ENCODE measurements at places on chromosomes 5 and 9.

DNA sequence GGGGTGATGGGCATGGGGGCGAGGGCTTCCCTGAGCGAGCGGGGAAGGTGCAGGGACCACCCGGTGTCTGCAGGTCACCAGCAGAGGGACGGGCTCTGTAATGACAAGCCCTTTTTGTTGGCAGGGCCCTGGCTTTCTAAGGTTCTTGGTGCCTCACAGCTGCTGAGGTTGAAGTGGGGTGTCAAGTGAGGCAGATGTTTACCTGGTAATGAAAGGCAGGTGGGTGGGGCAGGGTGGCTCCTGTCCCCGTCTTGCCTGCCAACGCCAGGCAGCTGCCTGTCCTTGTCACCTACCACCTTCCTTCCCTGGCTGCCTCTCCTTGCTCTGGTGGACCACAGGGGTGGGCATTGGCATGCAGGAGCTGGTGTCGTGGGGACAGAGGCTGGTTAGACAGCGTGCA, 41.0 kb upstream of the SEMA4D start:
- DNase-seq: no peak

DNA sequence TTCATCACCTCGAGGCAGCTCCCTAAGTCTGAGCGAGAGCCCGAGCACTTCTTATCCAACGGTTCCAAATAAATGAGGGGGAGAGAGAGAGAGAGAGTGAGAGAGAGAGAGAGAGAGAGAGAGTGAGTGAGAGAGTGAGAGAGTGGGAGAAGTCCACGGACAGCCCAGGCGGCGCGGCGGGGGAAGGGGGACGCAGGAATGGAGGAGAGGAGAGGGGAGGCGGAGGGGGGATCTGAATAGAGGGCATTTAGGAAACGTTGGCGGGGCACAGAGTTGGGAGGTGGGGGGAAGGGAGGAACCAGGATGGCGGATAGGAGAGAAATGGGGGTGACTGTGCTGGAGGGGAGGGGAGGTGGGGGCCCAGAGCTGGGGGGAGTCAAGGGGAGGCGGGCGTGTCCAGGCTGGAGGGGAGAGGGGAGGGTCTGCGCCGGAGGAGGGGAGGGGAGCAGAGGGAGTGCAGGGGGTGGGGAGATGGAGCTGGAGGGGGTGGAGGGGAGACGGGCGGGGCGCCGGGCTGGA, 398 bp upstream of the BASP1 start:
- DNase-seq: peak; percentile 57

DNA sequence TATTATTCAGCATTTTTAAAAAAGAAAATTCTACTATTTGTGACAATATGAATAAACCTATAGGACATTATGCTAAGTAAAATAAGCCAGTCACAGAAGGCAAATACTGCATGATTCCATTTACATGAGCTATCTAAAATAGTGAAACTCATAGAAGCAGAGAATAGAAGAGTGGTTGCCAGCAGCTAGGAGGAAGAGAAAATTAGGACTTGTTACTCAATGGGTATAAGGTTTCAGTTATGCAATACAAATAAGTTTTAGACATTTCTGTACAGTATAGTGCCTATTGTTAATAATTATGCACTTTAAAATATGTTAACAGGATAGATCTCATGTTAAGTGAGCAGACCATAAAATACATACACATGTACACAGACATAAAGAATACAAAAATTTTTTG, 73.8 kb upstream of the SPINK5 start:
- no peak for DNase-seq

GRCh38 chr5:53030893-53031292, 41.7 kb downstream of the ITGA2 start:
- DNase-seq: no peak

DNA sequence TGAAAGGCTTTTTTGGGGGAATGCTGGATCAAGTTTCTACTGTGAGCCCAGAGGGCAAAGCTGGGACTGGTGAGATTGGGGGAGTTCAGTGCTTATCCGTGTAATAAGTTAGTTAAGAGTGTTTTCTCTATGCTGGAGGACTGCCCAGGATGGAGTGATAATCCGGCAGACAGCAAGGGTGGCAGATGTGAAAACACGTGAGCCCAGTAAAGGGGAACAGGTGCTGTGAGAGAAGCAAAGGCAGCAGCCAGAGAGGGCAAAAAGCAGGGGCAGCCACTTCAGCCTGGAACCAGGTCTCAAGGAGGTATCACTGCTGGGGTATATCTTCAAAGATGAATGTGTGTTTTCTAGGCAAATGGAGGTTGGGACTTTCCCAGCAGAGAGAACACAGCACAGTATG, 53.9 kb downstream of the GALNT10 start:
- no peak for DNase-seq

DNA sequence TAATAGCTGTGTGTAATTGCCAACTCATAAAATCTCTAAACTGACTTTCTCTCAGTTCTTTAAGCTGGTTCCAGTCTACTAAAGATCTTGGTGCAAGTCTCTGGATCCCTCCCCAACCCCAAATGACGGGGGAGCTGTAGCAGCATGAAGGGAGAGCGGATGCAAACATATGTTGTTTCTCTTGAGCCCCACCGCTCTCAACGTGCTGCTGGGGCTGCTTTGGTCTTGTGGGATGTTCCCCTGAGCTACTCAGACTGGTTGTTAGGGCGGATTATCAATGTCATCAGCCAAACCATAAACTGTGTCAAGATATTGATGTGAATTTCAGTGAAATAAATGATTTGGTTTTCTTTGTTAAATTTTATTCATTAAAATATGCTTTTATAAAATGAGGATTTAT, 40.9 kb upstream of the APC start:
- DNase-seq: no peak

GRCh38 chr5:38639377-38640358, 83.2 kb upstream of the LIFR start:
- no peak for DNase-seq

All from renal cortex interstitium (tissue), 15 donors.